ENCODE measurements at places on chromosomes 12 and 14.
A peak's percentile ranks its signal among the peaks of the same experiment; 100 is the strongest.

- DNase-seq: no peak
These were observed 161.0 kb upstream of the RMST start for GRCh38 chr12:97301576-97301975.

DNA sequence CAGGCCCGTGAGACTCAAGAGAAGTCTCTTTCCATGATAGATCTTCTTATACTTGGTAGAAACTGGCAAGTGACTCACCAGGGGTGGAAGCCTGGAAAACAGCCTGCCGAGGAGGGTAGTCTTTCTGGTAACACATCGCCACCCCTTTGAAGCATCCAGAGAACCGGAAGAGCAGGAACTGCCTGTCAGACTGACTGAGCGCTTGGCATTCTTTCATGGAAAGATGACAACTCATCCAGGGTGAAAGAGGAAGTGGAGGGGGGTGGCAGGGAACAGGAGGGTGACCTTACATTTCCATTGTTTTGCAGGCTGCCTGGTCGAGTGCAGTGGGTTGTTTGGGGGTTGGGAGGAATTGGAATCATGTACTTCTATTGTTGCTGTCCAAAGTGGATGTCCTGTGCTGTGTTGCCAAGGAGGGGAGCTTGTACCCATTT is 34.5 kb downstream of the PRKCH start:
- DNase-seq: peak; percentile 68

GRCh38 chr12:92145481-92145730 is 240 bp downstream of the BTG1 start:
- no peak for DNase-seq

DNA sequence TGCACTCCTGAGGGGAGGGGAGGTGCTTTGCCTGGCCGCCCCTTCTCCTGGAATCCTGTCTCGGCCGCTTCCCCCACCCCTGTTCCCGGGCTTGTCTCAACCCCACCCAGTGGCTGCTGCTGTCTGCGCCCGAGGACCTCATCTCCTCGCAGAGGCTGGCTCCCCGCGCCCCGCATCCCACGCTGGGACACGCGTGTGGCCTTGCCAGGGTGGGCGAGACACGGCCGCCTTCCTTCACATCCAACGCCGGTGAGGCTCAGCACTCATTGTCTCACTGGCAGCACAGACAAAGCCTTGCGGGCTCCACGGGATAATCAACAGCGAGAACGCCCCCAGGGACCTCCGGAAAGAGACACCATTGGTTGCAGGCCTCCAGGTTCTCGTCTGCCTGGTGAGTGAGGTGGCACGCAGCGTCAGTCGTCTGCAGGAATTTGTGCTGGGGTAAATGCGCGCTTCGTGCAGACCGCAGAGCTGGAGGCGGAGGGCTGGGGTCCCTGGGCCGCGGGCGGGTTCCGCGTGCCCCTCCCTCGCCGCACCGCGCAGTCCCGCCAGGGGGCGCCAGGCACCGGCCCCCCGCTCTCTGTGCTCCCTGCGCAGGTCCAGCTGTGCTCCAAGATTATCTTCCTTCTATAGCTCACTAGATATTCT is 26.8 kb downstream of the CCDC177 start:
- no peak for DNase-seq

- no peak for DNase-seq
These were observed 1.8 kb downstream of the HNRNPC start for GRCh38 chr14:21267431-21267845.

GRCh38 chr14:90061685-90062126 is at the start of gene KCNK13:
Gene KCNK13 (plus strand): TSS chr14:90061994. CDS start chr14:90062206, 212 bp downstream.
- DNase-seq: no peak
